ENCODE measurements at places on chromosomes 5 and 9.

DNA sequence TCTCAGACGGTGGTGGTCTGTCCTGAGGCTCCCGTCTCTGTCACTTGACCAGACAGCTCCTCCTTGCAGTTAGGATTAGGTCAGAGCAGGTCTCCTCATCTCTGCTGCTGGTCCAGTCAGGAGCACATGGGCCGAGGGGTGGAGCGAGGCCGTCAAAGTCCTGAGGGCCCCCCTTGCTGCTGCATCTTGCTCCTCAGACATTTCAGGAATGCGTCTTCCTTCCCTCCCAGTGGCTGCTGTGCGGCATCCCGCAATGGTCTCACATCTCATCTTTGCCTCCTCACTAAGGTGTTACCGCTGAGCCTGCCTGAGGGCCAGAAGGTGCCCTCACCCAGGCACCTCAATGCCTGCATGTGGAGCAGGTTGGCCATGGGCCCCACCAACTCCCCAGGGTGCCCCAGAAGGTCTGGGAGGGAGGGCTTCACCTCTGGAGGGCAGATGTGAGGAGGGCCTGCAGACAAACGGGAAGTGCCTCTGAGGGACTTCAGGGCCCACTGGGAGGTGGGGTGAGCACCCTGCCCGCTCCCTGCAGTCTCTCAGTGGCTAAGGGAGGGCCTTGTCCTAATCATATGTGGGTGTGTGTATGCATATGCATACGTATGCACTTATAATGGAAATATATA, 137.7 kb upstream of the LMX1B start:
- no peak for DNase-seq

- DNase-seq = no peak
Observed at GRCh38 chr9:97510797-97511654, 9.6 kb downstream of the TMOD1 start.

- no peak for DNase-seq
Observed at GRCh38 chr5:116492776-116493175, 81.8 kb downstream of the SEMA6A start.

GRCh38 chr9:4833781-4834560, 41.2 kb downstream of the RCL1 start:
- DNase-seq = no peak

- no peak for DNase-seq
Observed at GRCh38 chr5:79983618-79984017, 7.4 kb downstream of the MTX3 start.

DNA sequence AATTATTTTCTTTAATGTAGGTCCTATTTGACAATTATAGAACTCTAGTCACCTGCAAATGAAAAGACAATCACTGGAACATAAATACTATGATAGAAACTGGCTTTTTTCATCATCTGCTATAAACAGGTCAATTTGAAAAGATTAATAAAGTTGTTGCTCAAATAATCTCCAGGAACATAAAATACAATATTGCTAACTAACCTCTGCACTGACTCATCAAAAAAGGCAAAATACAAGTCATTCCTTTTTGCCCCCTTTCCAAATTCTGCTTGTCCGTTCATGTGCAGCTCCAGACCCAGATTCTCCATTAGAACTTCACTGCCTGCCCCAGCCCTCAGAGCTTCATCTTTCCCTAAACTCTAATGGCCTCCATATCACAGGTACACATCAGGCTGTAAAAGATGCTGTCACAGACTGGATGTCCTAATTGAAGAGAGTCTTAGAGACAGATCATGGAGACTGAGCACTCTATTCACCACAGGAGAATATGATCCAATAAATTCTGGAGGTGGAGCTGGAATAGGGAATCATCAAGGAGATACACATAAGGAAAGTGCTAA, 1.6 kb downstream of the DCTN4 start:
- DNase-seq = no peak

DNA sequence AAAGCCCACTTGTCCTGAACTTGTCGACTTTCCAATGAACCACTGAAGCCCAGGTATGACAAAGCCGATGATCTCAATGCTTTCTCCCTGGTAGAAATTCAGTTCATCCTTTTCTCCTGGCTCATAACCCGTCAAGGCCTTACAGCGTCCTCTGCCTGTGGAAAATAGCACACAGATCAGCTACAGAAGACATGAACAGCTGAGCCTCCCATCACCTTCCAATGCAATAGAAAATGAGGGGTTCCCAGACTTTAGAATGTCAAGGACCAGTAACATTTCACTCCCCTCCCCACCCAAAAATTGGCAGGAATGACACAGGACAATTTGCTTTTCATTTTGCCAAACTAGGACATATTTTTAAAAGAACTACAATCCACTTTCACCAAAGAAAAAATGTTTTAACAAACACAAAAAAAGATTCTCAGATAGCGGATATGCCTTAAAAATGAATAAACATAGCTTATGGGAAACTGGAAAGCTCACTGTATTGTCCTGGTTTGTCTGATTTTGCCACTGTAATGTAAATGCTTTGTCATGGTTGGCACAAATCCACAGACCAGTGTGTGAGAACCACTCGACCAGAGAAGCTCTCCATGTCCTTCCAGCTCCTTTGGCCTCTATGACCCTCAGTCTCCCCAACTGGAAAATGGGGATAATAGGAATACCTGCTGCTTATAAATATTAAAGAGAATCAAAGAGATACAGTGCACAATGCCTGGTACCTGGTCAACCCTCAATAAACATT, 24.4 kb downstream of the SH3TC2 start:
- DNase-seq = no peak

DNA sequence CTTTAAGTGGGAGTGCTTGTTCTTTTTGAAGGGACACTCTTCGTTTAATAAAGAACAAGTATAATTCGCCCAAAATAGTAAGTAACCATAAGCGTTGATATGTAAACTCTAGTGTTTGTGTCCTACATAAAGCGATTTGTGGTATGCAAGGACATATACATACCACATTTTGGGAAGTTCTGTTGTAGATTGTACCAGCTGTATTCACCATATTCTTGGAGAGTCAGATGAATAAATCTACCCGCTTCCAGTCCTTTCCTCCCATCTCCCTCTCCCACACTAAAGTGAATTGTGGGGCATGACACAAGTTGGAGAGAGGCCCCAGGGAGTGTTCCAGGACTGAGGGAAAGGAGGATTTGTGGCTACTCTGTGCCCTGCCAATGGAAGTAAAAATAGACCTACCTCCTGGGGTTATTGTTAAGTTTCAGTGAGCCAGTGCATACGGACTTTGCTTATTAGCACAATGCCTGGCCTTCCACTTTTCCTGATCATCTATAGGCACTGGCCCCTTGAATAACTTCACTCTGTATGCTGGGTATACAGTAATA, 40.6 kb downstream of the ARHGAP26 start:
- no peak for DNase-seq

DNA sequence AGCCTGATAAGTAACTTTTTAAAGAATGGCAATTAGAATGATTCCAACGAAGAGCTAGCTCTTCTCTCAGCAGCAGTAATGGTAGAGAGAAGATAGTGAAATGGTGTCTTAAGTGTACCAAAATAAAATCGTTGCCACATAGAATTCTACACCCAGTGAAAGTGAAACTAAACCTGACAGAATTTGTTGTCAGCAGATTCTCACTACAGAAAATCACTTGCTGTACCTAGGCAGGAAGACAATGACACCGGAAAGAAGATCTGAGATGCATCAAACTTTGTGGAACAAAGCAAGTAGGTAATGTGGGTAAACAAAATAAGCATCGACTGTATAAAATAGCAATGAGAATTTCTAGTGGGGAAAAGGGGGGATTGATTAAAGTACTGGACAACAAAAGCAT, 20.7 kb upstream of the EBF1 start:
- no peak for DNase-seq

GRCh38 chr5:6805841-6806240, 92.6 kb downstream of the TENT4A start:
- DNase-seq = no peak

GRCh38 chr9:133875131-133875530, 117.0 kb downstream of the VAV2 start:
- DNase-seq = no peak

- no peak for DNase-seq
Observed at GRCh38 chr9:15137658-15138356, 169.2 kb downstream of the TTC39B start.

DNA sequence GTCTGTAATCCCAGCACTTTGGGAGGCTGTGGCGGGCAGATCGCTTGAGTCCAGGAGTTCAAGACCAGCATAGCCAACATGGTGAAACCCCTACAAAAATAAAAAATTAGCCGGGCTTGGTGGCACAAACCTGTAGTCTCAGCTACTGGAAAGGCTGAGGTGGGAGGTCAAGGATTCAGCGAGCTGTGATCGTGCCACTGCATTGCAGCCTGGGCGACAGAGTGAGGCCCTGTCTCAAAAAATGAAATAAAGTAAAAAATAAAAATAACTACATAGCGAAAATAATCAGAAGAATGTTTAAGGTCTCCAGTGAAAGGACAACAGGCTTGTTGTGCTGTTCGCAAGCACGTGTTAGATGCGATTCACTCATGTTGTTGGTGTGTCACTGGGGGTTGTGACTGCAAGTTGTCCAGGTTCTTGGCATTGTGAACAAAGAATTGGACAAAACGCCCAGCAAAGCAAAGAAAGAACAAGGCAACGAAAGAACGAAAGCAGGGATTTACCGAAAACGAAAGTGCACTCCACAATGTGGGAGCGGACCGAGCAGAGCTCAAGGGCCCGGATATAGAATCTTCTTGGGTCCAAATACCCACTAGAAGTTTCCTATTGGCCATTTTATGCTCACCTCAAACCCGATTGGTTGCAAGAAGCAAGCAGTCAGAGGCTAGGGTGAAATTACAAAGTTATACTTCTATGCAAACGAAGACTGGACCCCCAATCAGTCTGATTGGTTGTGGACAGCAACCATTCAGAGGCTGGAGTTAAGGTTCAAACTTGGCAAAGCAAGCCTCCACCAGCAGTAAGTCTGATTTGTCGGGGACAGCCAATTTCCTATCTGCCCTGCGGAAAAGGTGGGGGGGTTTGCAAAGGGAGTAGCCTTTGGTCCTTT, 844 bp upstream of the MCCC2 start:
- DNase-seq = no peak

GRCh38 chr5:128498844-128499455, 39.1 kb downstream of the FBN2 start:
- DNase-seq = no peak

GRCh38 chr9:10843151-10843550, 230.3 kb upstream of the PTPRD start:
- no peak for DNase-seq

DNA sequence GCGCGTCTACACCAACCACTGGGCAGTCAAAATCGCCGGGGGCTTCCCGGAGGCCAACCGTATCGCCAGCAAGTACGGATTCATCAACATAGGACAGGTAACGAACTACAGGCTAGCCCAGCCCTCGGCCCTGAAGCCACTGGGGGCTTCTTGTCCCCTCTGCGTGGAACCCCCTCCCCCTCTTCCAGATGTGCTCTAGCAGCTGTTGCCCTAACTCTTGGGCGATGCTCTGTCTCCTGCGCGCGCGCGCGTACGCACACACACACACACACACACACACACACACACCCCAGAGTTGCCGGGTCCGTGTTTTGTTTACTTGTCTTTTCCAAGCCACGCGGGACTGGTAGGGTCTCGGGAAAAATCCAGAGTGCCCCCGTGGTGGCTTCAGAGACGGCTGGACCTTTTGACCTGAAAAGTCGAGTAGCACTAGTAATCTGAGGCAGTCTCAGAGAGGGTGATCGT, 836 bp downstream of the PCSK5 start:
- DNase-seq = no peak

- DNase-seq = no peak
Observed at GRCh38 chr9:117916291-117916690, 212.1 kb downstream of the TLR4 start.

GRCh38 chr5:159928122-159928909, 12.0 kb downstream of the ADRA1B start:
- no peak for DNase-seq

DNA sequence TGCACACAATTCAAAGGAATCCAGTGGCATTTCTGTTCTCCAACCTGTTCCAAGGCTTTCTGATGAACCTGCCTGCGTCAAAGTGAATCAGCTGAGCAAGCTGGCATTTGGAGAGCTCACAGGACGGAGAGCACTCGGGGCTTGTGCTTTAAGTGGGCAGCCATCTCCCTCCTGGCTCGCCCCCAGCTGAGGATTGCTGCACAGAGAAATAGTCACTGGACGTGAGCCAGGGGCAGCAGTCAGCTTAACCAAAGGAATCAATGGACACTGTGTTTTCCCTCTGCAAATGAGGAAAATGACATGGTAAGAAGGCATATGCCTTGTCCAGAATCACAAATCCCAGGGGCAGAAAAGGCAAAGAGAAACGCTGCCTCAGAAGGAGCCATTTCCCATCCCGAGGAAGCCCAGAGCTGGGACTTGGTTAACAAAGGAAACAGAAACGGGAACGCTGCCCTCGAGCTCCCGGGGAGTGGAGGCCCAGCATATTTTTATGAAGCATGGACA, 299.4 kb downstream of the ZSWIM6 start:
- no peak for DNase-seq

- no peak for DNase-seq
Observed at GRCh38 chr5:160460377-160461049, 38.9 kb downstream of the PTTG1 start.

- no peak for DNase-seq
Observed at GRCh38 chr5:121987685-121988073, 25.9 kb downstream of the SRFBP1 start.

- no peak for DNase-seq
Observed at GRCh38 chr9:135970128-135970815, 9.1 kb upstream of the UBAC1 start.

DNA sequence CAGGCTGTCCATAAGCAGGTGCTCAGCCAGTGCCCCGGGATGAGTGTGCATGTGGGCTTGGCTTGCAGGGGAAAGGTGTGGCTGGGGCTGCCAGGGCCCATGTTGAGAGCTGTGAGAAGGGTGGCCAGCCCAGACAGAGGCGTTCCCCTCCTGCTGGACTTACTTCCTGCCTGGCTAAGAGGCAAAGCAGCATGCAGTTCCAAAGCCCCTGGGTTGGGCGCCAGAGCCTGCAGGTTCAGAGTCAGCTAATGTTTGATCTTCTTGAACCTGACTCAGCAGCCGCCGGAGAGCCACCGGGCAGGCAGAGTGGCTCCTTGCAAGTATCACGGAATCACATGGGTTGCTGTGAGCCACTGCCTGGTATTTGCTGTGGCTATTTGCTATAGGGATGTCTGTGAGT, 168.4 kb upstream of the MAP1B start:
- no peak for DNase-seq

GRCh38 chr9:126411225-126411947, 84.8 kb downstream of the MVB12B start:
- peak; percentile 53 for DNase-seq

- DNase-seq = no peak
Observed at GRCh38 chr5:116583862-116584222, 9.2 kb upstream of the SEMA6A start.

- no peak for DNase-seq
Observed at GRCh38 chr5:134462761-134463160, 51.1 kb upstream of the CDKN2AIPNL start.

DNA sequence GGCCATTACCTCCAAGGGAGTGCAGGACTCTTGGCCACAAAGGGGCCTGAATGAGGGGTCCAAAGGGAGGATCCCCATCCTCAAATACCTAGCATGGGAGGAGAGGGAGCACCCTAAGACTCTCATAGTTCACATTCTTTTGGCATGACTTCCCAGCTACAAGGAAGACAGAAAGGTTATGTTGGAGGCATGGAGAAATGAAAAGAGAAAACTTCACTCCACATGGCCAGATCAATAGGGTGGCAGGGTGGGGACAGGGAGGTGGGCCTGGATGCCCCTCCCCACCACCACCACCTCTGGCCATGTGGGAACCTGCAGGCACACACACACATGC, 97.6 kb downstream of the PAX5 start:
- DNase-seq = no peak

- DNase-seq = no peak
Observed at GRCh38 chr9:123033352-123033751, at the start of gene GPR21. Gene GPR21, plus strand, starts transcription at chr9:123033667. Its CDS starts 900 bp downstream, at chr9:123034567.

GRCh38 chr9:138063785-138064184, 186.2 kb downstream of the CACNA1B start:
- no peak for DNase-seq
